Tibial artery (tissue), 4 donors: ENCODE measurements at places on chromosomes 11 and 22.

DNA sequence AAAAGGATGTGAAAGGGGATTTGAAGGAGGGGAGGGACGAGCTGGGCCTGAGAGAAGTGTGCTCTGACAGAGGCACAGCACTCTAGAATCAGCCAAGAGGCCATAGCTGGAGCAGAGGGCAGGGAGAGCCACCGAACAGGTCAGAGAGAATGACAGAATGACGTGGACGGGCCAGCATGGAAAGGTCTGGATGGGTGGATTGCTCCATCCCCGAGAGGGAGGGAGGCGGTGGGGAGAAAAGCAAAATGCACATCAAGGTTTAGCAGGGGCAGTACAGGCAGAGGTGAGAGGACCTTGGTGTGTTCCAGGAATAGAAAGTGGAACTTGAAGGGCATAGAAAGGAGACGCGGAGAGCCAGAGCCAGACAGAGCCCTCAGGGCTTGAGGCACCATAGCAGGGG, 6.9 kb downstream of the PMM1 start:
- no peak for DNase-seq

- DNase-seq = no peak
These were observed 475 bp downstream of the MAPK12 start for GRCh38 chr22:50260801-50261614.

DNA sequence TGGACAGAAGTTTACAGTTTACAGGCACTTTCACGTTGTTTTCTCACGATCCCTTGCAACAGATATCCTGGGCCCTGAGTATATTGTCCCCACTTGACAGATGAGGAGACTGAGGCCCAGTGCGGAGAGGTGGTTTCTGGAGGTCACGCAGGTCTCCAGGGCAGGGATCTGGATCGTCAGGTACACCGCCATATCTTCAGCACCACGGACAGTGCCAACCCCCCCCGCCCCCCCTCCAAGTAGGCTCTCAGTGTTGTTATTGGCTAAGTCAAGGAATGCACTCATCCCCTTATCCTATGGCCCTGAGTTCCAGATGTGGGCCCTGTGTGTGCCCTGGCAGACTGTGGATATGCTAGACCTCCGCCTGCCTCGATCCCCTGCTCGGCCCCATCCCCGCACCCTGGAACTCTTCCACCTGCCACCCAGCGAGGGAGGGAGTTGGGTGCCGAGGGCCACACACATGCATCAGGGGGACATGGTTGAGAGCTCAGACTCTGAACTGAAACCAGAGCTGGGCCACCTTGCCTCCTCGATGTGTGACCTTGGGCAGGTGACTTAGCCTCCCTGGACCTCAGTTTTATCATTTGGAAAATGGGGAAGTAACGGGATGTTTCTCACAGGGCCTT, 37.5 kb downstream of the MPPED1 start:
- DNase-seq = no peak

DNA sequence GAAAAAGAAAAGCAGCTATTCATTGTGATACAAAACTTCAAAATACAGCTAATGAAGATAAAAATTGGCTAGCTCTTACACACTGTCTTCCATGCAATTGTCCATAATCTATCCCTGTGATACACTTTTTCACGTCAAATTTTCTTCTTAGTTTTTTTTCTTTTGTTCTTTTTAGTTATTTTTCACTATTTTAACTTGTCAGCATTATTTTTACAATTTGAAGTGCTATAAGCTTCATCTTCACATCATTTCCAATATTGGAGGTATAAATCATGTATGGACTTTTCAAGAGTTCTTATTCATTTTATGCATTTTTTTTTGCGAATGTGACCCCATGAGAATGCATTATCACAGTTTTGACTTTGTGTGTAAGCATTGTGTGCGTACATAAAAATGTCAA, 4.1 kb downstream of the OR5B17 start:
- no peak for DNase-seq

GRCh38 chr11:10678101-10678500, 15.5 kb downstream of the IRAG1 start:
- DNase-seq = no peak

GRCh38 chr11:96218006-96218405, 125.0 kb downstream of the MAML2 start:
- DNase-seq = no peak

GRCh38 chr11:129652835-129653234, 162.8 kb upstream of the TMEM45B start:
- no peak for DNase-seq

DNA sequence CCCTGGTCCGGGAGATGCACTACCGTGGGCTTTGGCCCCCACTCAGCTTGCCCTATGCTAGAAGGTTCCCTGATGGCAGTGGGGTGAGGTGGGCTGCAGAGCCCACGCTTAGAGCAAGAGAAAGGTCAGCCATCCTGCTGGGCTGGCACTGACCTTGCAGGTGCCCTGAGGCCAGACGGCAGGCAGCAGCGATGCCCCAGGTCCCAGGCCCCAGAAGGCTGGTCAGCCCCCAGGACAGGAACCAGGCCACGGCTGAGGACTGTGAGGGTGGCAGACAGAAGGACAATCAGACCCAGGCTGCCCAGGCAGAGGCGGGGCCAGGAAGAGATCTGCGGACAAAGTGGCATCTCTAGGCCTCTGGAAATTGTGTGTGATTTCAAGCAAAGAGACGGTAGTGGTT, 231.7 kb downstream of the CTTN start:
- no peak for DNase-seq

GRCh38 chr11:68383976-68384501, 71.6 kb downstream of the LRP5 start:
- peak; percentile 71 for DNase-seq

DNA sequence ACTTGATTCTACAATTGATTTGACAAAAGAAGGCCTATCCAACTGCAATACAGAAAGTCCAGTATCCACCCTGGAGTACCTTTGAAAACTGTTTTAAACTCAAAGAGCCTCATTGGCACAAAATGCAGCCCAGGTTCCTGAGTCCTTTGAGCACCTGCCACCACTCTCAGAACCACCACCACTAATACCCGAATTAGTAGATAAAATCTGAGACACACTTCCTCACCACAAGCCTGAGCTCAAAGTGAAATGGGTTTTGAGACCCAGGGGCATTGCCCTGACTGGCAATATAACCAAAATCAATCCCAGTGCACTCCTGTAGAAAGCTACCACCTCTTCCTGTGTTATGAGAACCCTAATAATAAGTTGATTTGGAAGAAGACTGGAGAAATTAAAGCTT, 215.7 kb downstream of the CSNK2A3 start:
- no peak for DNase-seq

- no peak for DNase-seq
These were observed 87.0 kb downstream of the MORC2 start for GRCh38 chr22:30881361-30882183.

GRCh38 chr11:58576887-58577471, 1.3 kb upstream of the LPXN start:
- DNase-seq = no peak

DNA sequence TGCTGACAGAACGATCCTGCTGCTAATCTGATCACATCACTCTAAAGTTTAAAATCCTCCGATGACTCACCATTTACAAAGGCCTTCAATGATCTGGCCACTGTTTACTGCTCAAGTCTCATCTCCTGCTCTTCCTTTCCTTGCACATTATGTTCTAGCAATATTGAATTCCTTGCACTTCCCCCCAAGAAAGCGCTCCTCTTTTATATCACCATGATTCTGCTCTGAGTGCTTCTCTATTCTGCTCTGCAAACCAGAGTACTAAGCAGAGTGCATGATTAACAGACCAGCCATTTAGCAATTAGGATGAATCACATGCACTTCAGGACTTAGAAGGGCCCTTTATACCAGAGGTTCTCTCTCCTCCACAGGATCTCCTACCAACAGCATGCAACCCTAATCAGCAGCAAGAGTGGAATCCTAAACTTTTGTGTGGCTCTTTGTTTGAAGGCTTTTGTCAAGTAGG, 1122.8 kb upstream of the CCDC90B start:
- DNase-seq = no peak

DNA sequence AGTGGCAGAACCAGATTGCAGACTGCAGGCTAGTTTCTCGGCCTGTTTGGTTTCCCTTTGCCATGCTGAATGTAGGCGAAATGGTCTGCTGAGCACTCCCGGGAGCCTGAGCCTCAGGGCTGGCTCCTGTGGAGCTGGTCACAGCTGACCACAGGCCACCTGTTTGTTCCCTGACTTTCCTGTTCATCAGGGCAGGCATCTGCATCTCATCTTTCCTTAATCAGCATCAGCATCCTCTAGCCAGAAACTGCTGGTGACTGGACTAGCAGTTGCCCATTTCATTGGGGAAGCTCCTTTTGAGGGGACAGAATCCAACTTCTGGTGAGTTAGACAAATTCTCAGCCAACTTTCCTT, 20.2 kb upstream of the C11orf96 start:
- DNase-seq = no peak

DNA sequence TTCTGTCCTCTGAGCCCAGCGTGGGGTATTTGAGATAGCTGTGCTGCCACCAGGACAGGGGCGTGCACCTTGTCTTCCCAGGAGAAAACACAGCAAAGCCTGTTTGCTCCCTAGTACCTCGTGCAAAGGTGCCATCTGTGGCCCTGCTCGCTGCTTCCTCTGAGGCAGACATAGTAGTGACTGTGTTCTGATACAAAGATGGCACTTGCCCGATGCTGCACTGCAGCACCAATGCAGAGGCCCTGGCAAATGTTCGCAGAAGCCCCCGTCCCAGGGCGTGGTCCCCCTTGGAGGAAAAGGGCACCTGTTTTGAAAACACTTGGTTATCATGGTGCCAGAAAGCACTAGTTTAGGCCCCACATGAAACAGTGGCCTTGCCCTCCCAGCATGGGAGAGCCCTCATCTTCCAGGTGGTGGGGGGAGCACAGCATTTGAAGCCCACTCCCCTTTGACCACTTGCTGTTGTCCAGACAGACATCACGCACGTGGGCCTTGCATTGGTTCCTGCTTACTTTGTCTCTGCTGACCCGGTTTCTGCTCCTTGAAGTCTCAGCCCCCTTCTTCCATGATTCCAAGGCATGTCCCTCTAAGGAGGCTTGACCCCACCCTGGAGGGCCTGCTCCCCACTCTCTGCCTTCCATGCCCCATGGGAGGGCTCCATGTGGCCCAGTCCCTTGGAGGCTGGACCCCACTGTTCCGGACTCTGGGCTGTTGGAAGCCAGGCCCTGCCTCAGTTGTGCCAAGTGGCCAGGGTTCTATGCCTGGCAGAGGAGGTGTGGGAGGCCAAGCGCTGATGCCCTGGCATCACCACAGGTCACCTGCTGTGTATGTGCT, 109.4 kb downstream of the KCNQ1OT1 start:
- peak; percentile 16 for DNase-seq

DNA sequence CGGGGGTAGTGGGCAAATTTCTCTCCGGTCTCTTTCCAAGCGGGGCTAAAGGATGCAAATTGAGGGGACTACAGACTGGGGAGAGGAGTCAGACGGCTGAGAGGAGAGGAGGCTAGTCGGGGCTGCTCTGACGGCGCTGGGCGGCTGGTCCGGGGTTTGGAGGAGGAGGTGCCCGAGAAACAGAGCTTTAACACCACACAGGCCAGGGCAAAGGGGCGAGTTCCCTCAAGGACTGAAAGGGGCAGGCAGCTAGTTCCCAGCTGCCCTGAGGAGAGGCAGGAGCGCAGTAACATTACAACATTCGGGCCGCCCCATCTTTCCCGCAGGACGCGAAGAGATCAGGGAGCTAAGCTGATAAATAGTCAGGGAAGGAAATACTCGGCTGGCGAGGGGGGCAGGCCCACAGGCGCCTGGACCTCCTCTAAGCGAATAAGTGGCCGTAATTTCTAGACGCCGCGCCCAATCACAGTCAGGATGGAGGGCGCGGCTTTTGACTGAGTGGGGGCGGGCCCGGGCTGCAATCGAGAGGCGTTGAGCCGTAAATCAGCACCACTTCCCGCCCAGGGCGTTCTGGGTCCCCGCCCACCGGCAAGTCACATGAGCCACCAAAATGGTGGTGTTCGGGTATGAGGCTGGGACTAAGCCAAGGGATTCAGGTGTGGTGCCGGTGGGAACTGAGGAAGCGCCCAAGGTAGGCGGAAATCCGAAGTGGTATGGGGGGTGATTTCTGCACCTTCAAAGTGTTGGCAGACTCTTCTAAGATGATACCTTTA, at the start of gene TMEM126B:
TMEM126B (plus strand) TSS at position 596 of the 773 bp plus-strand sequence; CDS start at position 611, 15 bp downstream.
- DNase-seq = peak; percentile 99

- DNase-seq = no peak
These were observed 154.6 kb downstream of the TRIM29 start for GRCh38 chr11:119983240-119983732.

DNA sequence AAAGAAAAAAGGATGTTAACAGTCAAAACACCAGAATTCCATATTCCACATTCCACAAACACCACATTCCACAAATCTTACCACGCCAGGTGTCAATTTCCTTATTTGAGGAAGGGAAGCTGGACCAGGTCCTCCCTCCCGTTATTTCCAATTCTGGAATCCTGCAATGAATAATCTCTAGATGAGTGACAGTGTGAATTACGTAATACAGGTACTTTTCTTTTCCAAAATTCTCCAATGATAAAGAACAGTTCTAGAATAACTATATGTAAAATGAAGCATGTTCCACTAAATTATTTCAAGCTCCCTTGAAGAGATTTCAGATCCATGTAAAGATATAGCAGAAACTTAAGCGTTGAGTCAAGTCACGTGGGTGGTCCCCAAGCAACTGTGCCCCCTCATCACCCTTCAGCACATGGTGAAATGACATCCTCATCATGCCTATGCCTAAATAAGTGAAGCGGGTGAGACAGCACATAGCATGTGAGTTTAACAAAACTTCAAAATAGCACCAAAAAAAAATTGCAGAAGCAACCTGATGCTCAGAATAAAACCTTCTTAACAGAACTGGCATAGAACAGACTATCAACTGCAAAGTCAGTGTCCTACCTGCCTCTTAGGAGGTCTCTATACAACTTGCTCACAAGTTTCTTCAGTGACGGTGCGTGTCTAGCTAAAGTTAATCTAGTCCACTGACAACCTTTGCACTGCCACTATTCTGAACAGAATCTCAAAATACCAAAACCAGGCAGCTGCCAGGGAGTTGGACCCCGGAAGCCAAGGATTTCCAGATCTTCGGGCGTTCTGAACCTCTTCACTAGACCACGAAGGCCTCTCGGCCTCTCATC, 876 bp downstream of the NFRKB start:
- no peak for DNase-seq

- DNase-seq = no peak
These were observed 47.5 kb upstream of the E2F8 start for GRCh38 chr11:19288256-19288655.

DNA sequence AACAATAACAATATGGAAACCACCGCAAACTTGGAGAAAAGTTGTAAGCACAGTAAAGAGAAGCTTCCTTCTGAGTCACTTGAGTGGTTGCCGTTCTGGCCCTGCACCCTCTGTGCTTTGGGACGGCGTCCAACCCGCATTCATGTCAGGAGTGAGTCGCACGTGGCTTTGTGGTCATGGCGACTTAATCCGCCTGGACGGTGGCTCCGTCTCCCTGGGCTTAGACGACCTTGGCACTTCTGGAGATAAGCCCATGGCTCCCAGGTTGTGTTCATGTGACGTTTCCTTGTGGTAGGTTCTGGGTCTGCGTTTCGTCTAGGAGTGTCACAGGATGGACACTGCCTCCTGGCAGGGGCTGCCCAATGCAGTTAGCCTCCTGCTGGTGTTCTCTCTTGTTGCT, 40.5 kb downstream of the TPCN2 start:
- no peak for DNase-seq
